ENCODE measurements at places on chromosomes 11 and 22. TPM values are rescaled to one million over a fixed set of nuclear protein-coding genes. Genes with fewer than 3 reads are reported as not detected.

Gene ACER3
- total RNA-seq, result 14.6 TPM

Gene PATE2
- total RNA-seq, result 0.11 TPM

Gene OR5B21
- not detected for total RNA-seq

Gene MS4A14
- not detected for total RNA-seq

Gene GRK3
- total RNA-seq, result not detected

Gene MFRP
- total RNA-seq, result not detected

Gene OR5P2
- not detected for total RNA-seq

- H3K36me3 ChIP-seq, result no peaks in the 10 kb centered on the region
- H3K4me1 ChIP-seq, result peaks cover 6% of the 10 kb centered on the region
- DNase-seq, result no peak
- H3K27ac ChIP-seq, result no peak within 1 kb of the TSS
Measured at GRCh38 chr22:30266445-30267381, at the start of gene OSM. Gene OSM (minus strand): TSS chr22:30266851. CDS start chr22:30266799, 52 bp downstream.

- no peak for DNase-seq
- H3K27ac ChIP-seq, result no peak overlapping the region
- no peaks in the 10 kb centered on the region for H3K36me3 ChIP-seq
Measured at GRCh38 chr22:45880716-45881523, 96.0 kb downstream of the WNT7B start.

GRCh38 chr22:39264349-39265038, 19.7 kb upstream of the PDGFB start:
- no peak for DNase-seq
- H3K27me3 ChIP-seq, result peaks cover 4% of the 10 kb centered on the region
- H3K4me3 ChIP-seq, result no peak overlapping the region
- H3K4me1 ChIP-seq, result peaks cover 18% of the 10 kb centered on the region
- H3K36me3 ChIP-seq, result peaks cover 19% of the 10 kb centered on the region

GRCh38 chr22:20090730-20091240, 10.7 kb downstream of the DGCR8 start:
- no peak for DNase-seq
- H3K4me3 ChIP-seq, result no peak overlapping the region
- H3K27ac ChIP-seq, result peak overlapping the region; percentile 59
- no peaks in the 10 kb centered on the region for H3K27me3 ChIP-seq
- H3K4me1 ChIP-seq, result peaks cover 19% of the 10 kb centered on the region
- peaks cover 64% of the 10 kb centered on the region for H3K36me3 ChIP-seq

DNA sequence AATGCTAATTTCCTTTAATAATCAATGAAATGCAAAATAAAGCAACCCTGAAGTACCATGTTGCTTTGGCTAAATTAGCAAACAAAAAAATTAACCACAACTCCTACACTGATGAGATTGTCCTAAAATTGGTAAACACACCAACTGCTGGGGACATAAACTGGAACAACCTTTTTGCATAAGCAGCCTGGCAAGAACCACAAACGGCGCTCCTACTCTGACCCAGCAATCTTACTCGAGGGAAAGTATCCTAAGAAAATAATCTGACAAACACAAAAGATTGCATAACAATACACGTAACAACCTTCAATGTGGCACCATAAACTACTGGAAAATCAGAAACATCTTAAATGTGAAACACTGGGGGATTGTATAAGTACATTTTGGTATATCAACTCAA, 189.8 kb upstream of the PITPNB start:
- H3K4me3 ChIP-seq, result no peak overlapping the region
- peaks cover 32% of the 10 kb centered on the region for H3K4me1 ChIP-seq
- DNase-seq, result no peak
- H3K27me3 ChIP-seq, result peaks cover 2% of the 10 kb centered on the region
- peaks cover 6% of the 10 kb centered on the region for H3K36me3 ChIP-seq

DNA sequence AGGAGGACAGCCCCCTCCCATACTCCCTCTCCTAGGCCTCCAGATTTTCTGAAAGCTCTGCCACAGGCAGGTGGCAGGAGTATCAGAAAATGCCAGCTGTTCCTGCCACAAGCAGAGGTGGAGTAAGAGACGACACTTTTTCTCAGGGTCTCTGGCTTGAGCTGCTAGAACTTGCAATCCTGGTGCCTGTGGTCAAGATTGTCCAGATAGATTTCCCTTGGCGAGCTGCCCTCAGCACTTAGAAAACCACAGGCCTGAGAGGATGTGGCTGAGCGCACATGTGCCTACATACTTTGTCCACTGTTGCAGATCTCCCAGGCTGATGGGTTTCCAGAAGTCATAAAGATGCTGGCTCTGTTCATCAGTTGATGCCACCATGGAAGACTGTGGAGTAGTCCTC, 65.7 kb upstream of the NAV2 start:
- peaks cover 5% of the 10 kb centered on the region for H3K36me3 ChIP-seq
- H3K4me3 ChIP-seq, result no peak overlapping the region
- H3K4me1 ChIP-seq, result peaks cover 16% of the 10 kb centered on the region
- peak; percentile 95 for DNase-seq
- H3K27me3 ChIP-seq, result peaks cover 32% of the 10 kb centered on the region

- no peak overlapping the region for H3K27ac ChIP-seq
- no peak overlapping the region for H3K4me3 ChIP-seq
- peaks cover 44% of the 10 kb centered on the region for H3K4me1 ChIP-seq
- peaks cover 2% of the 10 kb centered on the region for H3K27me3 ChIP-seq
Measured at GRCh38 chr11:78044706-78045105, 19.0 kb upstream of the THRSP start.

DNA sequence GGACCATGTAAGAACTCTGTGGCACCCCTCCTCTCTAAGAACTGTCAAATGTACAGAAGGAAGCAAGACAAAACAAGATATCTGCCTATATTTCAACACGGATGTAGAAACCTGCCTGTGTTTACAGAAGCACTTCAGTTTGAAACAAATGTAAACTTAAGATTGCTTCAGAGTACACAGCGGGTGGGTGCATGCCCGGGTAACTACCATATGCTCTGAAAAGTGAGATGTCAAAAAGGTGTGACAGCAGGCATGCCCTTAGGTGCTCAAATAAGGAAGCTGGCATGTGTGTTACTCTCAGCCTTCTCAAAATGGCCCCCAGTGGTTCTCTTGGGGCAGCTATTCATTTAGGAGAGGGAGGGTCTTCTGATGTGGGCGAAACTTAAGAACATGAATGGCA, 5.2 kb downstream of the ACP2 start:
- peaks cover 23% of the 10 kb centered on the region for H3K36me3 ChIP-seq
- H3K27ac ChIP-seq, result peak overlapping the region; percentile 36
- H3K4me1 ChIP-seq, result peaks cover 32% of the 10 kb centered on the region
- no peak for DNase-seq
- H3K4me3 ChIP-seq, result no peak overlapping the region

DNA sequence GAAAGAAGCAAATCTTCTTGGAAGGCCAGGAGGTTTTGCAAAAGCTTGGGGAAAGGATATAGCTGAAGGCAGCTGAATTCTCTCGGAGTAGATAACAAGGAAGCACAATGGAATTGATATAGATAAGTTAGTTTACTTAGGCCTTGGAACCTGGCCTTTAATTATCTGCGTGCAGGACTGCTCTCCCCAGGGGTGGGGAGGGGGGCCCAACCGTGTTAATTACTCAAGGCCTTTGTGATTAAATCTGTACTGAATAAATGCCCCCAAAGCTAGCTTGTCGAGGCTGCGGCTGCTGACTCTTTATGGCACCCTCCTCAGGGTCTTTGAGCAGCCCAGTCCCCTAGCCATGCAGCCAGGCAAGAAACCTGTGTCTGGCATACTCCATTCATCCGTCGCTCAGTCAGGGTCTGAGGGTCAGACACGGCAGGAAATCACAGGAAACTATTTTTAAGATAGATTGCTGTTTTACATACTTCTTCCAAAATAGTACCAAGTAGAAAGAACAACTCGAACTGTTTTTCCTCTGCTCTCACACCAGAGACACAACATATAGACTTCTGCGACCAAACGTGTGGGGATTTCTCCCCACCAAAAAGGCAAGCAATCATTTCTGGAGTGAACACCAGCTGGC, 36.5 kb downstream of the MS4A2 start:
- no peak overlapping the region for H3K4me3 ChIP-seq
- no peaks in the 10 kb centered on the region for H3K4me1 ChIP-seq

DNA sequence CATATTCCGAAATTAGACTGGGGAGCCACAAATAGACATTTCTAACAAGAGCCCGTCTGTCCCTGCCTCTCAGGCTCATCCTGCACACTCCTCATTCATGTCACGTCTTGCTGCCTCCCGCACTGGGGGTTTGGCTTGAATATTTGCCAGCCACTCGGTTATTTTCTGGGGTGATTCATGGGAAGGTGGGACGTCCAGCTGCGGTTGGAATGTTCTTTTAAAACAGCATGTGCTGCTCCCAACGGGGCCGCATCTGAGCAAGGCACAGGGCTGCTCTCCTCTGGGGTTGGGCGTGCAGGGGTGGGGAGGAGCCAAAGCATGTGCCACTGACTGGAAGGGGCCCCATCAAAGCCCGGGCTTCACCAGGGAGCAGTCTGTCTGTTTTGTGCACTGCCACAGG, 25.9 kb upstream of the SLC5A4 start:
- no peaks in the 10 kb centered on the region for H3K36me3 ChIP-seq
- peak; percentile 18 for DNase-seq
- peaks cover 6% of the 10 kb centered on the region for H3K4me1 ChIP-seq
- H3K27ac ChIP-seq, result no peak overlapping the region
- H3K27me3 ChIP-seq, result peaks cover 14% of the 10 kb centered on the region

DNA sequence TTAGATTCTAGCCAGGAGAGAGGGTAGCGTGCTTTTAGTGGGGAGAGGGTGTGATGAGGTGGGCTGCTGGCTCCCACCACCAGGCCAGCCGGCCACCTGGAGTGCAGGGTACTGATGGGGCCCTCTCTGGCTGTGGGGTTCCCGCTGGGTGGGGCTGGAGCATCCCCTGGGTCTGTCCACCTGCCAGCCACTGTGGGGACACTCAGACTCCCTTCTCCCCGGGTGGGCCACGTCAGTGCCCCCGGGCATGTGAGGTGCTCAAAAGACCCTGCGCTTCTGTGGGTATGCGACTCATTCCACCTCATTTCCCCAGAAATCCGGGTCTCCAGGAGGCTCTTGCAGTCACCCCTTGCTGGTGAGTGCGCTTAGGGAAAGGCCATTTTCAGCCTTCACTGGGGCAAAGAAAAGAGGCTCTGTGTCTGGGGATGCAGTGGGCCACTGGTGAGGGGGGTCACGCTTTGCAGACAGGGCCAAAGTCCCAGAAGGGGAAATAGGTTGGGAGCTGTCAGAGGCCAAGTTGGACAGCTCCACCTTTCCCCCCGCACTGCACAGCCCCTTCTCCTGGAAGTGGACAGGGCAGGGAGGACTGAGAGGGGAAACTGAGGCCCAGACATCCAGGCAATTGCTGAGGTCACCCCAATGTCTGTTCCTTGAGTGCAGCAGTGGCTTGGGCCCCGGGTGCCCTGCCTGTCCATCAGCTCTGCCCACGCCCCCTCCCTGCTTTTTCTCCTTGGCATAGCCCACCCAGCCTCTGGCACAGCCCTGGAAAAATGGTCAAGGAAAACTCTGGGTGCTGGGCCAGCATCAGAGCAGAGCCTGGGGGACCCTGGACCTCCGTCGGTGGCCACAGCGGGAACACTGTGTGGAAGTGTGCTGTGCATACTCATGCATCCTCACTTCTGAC, 53.3 kb downstream of the TPCN2 start:
- H3K4me1 ChIP-seq, result peaks cover 5% of the 10 kb centered on the region
- H3K27me3 ChIP-seq, result peaks cover 10% of the 10 kb centered on the region
- no peak for DNase-seq
- H3K36me3 ChIP-seq, result no peaks in the 10 kb centered on the region

- peaks cover 26% of the 10 kb centered on the region for H3K36me3 ChIP-seq
- peak overlapping the region; percentile 97 for H3K4me3 ChIP-seq
- peaks cover 3% of the 10 kb centered on the region for H3K27me3 ChIP-seq
- peaks cover 55% of the 10 kb centered on the region for H3K4me1 ChIP-seq
- peak overlapping the region; percentile 33 for H3K27ac ChIP-seq
Measured at GRCh38 chr22:19852177-19852781, 2.4 kb downstream of the GNB1L start.

- no peaks in the 10 kb centered on the region for H3K36me3 ChIP-seq
- no peak for DNase-seq
- H3K27me3 ChIP-seq, result peaks cover 1% of the 10 kb centered on the region
- no peaks in the 10 kb centered on the region for H3K4me1 ChIP-seq
Measured at GRCh38 chr11:113213549-113213948, 100.8 kb upstream of the TTC12 start.

DNA sequence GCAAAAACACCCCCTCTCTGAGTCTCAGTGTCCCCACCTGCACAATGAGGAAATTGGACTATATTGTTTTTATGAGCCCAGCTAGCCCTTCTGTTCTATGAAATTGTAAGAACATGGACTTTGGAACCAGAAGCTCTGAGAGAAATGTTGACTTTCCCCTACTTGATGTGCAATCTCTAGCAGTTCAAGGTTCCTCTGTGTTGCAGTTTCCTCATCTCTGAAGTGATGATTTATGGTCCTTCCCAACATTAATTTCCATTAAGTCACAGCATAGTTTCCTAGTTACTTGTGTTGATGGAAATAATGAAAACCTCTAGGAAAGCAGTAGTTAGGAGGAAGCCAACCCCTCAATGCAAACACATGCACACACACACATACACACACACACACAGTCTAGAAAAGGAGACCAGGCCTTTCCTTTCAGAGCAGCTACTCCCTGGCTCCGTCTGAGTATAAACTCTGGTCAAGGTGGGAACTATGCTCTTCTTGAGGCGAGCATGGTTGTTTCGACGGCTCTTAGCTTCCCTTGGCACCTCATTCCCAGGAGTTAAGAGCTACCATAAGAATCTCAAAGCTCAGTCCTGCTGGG, 518.4 kb downstream of the SOX6 start:
- H3K36me3 ChIP-seq, result peaks cover 4% of the 10 kb centered on the region
- no peak for DNase-seq
- H3K27ac ChIP-seq, result no peak overlapping the region
- H3K4me1 ChIP-seq, result no peaks in the 10 kb centered on the region
- H3K27me3 ChIP-seq, result peaks cover 7% of the 10 kb centered on the region

DNA sequence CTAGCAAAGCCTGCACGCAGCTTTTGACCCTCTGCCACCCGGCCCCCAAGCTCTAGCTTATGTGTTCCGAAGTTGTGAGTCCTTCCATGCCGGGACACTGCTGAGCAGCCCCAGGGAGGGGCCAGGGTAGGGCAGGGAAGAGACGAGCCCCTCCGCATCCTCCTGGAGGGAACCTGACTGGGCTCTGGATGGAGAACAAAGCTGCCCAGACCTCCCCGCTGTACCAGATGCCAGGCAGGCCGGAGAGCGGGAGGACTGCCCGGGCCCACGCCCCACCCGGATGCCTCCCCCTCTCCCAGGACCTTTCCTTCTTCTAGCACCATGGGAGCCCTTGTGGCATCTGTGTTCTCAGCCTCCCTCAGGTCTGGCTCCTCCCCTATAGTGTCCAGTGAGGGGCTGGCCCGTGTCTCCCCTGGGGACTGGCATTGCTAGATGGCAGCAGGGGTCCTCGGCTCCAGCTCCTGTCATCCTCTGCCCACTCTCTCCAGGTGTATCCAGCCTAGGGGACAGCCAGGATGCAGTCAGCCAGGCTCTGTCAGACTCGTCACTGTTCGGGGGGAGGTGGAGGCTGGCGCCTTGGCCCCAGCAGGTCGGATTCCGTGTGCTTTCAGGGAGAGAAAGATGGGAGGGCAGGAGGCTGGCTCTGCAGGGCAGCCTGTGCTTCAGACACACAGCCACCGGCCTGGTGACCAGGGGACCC, 46.1 kb downstream of the ALX4 start:
- peaks cover 24% of the 10 kb centered on the region for H3K4me1 ChIP-seq
- H3K36me3 ChIP-seq, result no peaks in the 10 kb centered on the region
- no peak for DNase-seq
- H3K27ac ChIP-seq, result no peak overlapping the region

- peaks cover 21% of the 10 kb centered on the region for H3K4me1 ChIP-seq
- peaks cover 19% of the 10 kb centered on the region for H3K36me3 ChIP-seq
- peak overlapping the region; percentile 67 for H3K4me3 ChIP-seq
- DNase-seq, result peak; percentile 94
- H3K27ac ChIP-seq, result peak overlapping the region; percentile 88
Measured at GRCh38 chr11:72308226-72309073, 64.5 kb upstream of the PHOX2A start.

- H3K4me3 ChIP-seq, result no peak overlapping the region
- peaks cover 12% of the 10 kb centered on the region for H3K4me1 ChIP-seq
- DNase-seq, result no peak
- no peak overlapping the region for H3K27ac ChIP-seq
- H3K27me3 ChIP-seq, result no peaks in the 10 kb centered on the region
Measured at GRCh38 chr22:21457023-21457787, 10.0 kb upstream of the TMEM191C start.
